ENCODE measurements at places on chromosomes 12 and 14. TPM values are rescaled to one million over a fixed set of nuclear protein-coding genes. Genes with fewer than 3 reads are reported as not detected.

GRCh38 chr12:113055594-113056380 lies 743 bp upstream of the DTX1 start:
- peak overlapping the region; percentile 20 for H3K27ac ChIP-seq
- H3K36me3 ChIP-seq, result no peaks in the 10 kb centered on the region
- H3K27me3 ChIP-seq, result peaks cover 34% of the 10 kb centered on the region
- H3K4me3 ChIP-seq, result no peak overlapping the region
- DNase-seq, result peak; percentile 17

- H3K36me3 ChIP-seq, result no peaks in the 10 kb centered on the region
- peaks cover 2% of the 10 kb centered on the region for H3K4me1 ChIP-seq
- DNase-seq, result no peak
- peaks cover 22% of the 10 kb centered on the region for H3K27me3 ChIP-seq
- no peak overlapping the region for H3K27ac ChIP-seq
Measured at GRCh38 chr12:62629971-62630739, 163.5 kb downstream of the MON2 start.

GRCh38 chr14:75406856-75407255 lies 21.0 kb upstream of the JDP2 start:
- H3K4me1 ChIP-seq, result no peaks in the 10 kb centered on the region
- no peak overlapping the region for H3K4me3 ChIP-seq
- H3K27ac ChIP-seq, result no peak overlapping the region
- no peaks in the 10 kb centered on the region for H3K27me3 ChIP-seq

DNA sequence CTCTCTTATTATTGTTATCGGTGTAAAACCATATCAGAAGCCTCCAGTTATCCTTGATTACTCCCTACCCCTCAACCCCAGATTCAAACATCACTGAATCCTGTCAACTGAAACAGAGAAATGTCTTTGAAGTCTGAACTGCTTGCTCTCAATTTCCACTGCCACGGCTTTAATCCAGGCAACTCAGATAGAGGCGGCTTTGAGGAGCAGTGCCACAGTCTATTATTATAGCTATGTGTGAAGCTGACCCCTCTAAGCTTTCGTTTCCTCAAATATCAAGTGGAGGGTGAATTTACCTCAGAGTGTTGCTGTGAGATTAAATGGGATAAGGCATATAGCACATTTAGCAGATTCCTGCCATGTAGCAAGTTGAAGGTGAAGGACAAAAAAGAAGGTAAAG lies 49.0 kb upstream of the PDE3A start:
- no peak overlapping the region for H3K27ac ChIP-seq
- no peaks in the 10 kb centered on the region for H3K27me3 ChIP-seq
- H3K4me1 ChIP-seq, result no peaks in the 10 kb centered on the region

GRCh38 chr14:91311284-91311662 lies 66.8 kb upstream of the GPR68 start:
- H3K4me3 ChIP-seq, result no peak overlapping the region
- no peaks in the 10 kb centered on the region for H3K27me3 ChIP-seq
- no peak overlapping the region for H3K27ac ChIP-seq
- H3K4me1 ChIP-seq, result no peaks in the 10 kb centered on the region
- peaks cover 29% of the 10 kb centered on the region for H3K36me3 ChIP-seq
- DNase-seq, result peak; percentile 36

DNA sequence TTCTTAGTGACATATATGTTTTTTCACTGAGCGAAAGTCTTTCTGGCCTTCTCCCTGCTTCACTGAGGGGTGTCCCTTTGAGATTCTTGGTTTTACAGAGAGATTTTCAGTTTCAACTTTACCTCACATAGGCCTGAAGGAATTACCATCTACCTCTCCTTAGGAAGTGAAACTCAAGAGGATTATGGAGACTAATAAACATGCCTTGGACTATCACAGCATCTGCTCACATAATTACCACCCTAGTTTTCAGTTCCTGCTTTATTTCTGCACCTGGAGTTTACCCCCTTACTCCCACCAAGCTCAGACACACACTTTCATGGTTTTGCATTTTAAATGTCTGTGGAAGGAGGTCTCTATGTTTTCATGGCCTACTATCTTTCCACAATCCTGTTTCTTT lies 118.3 kb upstream of the SCAF11 start:
- no peaks in the 10 kb centered on the region for H3K27me3 ChIP-seq
- H3K36me3 ChIP-seq, result no peaks in the 10 kb centered on the region
- no peak for DNase-seq
- no peaks in the 10 kb centered on the region for H3K4me1 ChIP-seq
- H3K27ac ChIP-seq, result no peak overlapping the region

DNA sequence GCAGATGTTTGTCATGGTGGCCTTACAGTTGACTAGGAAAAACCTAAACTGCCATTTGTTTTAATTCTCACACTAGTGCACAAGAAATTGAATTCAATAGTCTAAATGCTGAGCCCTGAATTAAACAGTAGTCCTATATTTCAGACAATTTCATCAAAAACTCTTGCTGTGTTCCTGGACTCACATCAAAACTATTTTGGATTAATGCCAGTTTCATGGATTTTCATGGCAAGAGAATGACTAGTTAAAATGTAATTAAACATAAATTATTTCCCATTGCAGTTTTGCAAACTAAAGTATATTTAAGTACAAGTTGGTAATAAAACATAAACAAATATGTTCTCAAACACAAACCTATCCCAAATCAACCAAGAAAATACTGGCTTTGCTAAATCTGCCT lies 468.0 kb upstream of the PRICKLE1 start:
- no peak overlapping the region for H3K27ac ChIP-seq
- no peak overlapping the region for H3K4me3 ChIP-seq
- H3K4me1 ChIP-seq, result no peaks in the 10 kb centered on the region
- H3K36me3 ChIP-seq, result no peaks in the 10 kb centered on the region
- no peak for DNase-seq
- no peaks in the 10 kb centered on the region for H3K27me3 ChIP-seq

DNA sequence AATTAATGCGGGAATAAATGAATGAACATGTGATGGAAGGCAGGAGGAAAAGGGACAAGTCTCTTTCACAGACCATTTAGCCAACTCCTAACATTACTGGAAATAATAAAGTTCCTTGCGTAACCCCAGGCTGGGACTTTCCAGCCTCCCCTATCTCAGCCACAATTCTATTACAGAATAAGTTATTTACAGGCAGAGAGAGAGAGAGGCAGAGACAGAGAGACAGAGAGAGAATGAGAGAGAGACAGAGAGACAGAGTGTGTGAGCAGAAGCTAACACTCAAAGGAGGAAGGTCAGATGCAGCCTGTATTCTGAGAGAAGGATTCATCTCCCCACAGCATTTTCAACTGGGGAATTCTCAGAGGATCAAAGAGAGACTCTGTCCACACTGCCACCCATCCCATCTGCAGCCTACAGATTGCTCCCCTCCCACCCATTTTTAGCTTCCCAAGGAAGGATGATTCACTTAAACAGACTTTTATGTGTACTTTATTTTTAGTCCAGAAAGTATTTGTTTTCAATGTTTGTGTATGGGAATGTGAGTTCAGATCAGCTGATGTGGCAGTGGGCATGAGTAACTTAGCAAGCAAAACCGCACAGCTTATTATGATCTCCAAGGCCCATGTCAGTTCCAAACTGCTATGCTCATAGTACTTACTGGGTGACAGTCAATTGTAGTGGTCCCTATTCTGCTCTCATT lies 165.7 kb downstream of the CAND1 start:
- no peaks in the 10 kb centered on the region for H3K36me3 ChIP-seq
- peaks cover 13% of the 10 kb centered on the region for H3K4me1 ChIP-seq
- H3K27ac ChIP-seq, result no peak overlapping the region
- H3K27me3 ChIP-seq, result no peaks in the 10 kb centered on the region
- H3K4me3 ChIP-seq, result no peak overlapping the region

DNA sequence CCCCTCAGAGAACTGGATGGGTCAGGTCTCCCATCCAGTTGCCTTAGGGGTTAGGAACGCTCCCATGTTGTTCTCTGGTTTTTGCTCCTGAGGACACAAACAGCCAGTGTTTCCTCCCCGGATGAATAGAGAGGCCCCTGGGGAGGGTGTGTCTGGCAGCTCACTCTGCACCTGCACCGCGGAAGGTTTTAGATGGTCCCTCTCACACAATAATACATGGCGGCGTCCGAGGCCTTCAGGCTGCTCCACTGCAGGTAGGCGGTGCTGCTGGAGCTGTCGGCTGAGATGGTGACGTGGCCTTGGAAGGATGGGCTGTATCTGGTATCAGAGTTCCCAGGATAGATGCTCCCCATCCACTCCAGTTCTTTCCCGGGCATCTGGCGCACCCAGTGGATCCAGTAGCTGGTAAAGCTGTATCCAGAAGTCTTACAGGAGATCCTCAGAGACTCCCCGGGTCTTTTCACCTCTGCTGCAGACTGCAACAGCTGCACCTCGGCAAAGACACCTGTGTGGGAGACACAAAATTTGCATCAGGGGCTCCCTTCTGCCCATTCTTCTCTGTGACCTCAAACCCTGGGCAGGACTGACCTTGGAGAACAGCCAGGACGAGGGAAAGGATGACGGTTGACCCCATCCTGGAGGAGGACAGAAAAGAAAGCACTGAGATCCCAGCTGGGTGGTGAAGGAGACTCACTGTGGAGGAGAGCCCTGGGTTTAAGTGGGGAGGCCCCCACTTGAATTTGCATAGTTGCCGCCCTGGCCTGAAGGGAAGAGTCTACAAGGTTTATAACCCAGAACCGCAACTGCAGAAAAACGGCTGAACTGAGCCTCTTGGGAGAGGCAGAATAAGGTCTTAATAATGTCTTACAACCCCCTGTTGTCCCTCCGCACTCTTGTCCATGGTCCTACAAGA lies 1324.8 kb downstream of the TMEM121 start:
- no peak overlapping the region for H3K4me3 ChIP-seq
- H3K27ac ChIP-seq, result no peak overlapping the region
- no peaks in the 10 kb centered on the region for H3K4me1 ChIP-seq
- DNase-seq, result no peak
- no peaks in the 10 kb centered on the region for H3K27me3 ChIP-seq
- H3K36me3 ChIP-seq, result no peaks in the 10 kb centered on the region

GRCh38 chr12:51620448-51620847 lies 29.4 kb downstream of the SCN8A start:
- no peaks in the 10 kb centered on the region for H3K4me1 ChIP-seq
- no peak overlapping the region for H3K4me3 ChIP-seq
- H3K27ac ChIP-seq, result no peak overlapping the region
- no peaks in the 10 kb centered on the region for H3K27me3 ChIP-seq
- no peaks in the 10 kb centered on the region for H3K36me3 ChIP-seq
- DNase-seq, result no peak

- H3K27ac ChIP-seq, result no peak overlapping the region
- no peak for DNase-seq
- no peak overlapping the region for H3K4me3 ChIP-seq
Measured at GRCh38 chr12:11497995-11498394, 102.6 kb upstream of the PRB2 start.

GRCh38 chr12:129719416-129719815 lies 184.4 kb downstream of the TMEM132D start:
- DNase-seq, result no peak
- H3K36me3 ChIP-seq, result no peaks in the 10 kb centered on the region
- H3K27me3 ChIP-seq, result no peaks in the 10 kb centered on the region
- H3K4me1 ChIP-seq, result no peaks in the 10 kb centered on the region
- H3K27ac ChIP-seq, result no peak overlapping the region

DNA sequence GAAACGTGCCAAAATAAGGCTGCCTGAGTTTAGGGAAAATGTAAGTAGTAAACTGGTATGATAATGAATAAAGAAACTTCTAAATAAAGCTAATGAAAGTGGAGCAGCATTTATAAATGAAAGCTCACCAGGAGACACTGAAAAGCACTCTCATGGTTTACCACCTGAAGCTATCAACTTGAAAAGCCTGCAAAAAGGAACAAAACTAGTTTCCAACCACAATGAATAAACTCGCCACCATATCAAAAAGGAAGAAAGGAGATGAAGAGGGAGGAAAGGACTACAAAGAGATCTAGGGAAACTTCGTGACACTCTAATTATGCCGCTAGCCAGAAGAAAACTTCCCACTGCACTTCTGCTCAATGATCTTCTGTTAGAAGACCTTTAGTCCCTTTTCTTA lies 66.7 kb downstream of the MED13L start:
- no peaks in the 10 kb centered on the region for H3K36me3 ChIP-seq
- H3K4me1 ChIP-seq, result peaks cover 7% of the 10 kb centered on the region
- H3K4me3 ChIP-seq, result no peak overlapping the region
- no peak for DNase-seq

- peak; percentile 7 for DNase-seq
- no peaks in the 10 kb centered on the region for H3K27me3 ChIP-seq
- peaks cover 16% of the 10 kb centered on the region for H3K4me1 ChIP-seq
- H3K36me3 ChIP-seq, result no peaks in the 10 kb centered on the region
Measured at GRCh38 chr14:29645117-29645516, 282.5 kb downstream of the PRKD1 start.

DNA sequence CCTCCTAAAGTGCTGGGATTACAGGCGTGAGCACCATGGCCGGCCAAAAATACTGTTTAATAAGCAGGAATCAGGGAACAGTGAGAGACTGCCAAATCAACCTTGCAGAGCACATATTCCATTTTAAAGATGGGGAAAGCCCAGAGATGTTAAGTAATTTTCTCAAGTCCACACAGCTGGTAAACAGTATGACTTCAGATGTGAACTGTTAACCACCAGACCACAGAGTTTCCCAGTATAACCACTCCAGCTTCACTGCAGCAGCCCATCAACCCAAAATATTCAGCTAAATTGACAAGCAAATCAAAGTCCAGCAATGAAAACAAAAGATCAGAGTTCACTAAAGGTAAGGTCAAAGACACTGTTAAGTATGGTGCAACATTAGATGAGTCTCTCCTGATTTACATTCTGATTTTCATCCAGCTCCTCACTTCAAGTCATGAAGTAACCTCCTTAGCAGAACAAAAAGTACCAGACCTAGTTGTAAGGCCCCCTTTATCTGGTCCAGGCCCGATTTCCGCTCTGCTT lies 82.1 kb downstream of the TRAFD1 start:
- H3K36me3 ChIP-seq, result peaks cover 5% of the 10 kb centered on the region
- no peaks in the 10 kb centered on the region for H3K4me1 ChIP-seq
- no peak for DNase-seq
- H3K27me3 ChIP-seq, result no peaks in the 10 kb centered on the region
- no peak overlapping the region for H3K4me3 ChIP-seq

DNA sequence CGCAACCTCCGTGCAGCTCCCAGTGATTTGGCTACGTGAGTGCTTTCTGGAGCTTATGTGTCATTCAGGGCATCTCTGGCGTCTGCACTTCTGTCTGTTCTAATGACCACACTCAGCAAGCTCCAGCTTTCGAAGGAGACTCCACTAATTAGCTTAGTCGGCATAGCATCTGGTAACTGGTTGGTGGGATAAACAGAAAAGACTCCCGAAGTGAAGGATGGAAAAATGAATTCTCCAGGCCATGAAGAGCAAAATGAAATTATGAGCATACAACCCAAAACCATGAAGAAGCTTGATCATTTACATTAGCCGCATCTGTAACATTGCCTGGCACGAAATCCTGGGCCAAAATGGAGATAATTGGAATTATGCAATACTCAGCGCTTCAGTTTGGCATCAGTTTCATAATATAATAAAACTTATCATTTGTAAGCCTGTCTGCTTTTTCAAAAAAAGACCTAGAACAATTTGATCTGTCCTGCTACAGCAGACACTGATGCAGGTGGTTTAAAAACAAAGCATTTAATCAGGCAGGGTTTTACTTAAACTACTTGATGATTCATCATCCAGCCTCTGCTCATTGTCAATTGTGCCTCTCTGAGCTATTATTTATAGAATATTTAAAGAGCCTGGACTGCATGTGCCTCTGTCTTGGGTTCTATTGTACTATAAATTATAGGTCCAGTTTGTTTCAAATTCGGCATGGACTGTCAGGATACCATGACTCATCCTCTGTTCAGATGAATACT lies 87.4 kb downstream of the SYT1 start:
- H3K27ac ChIP-seq, result no peak overlapping the region
- H3K4me3 ChIP-seq, result no peak overlapping the region
- H3K4me1 ChIP-seq, result no peaks in the 10 kb centered on the region
- no peaks in the 10 kb centered on the region for H3K27me3 ChIP-seq

- no peaks in the 10 kb centered on the region for H3K27me3 ChIP-seq
- no peak for DNase-seq
- H3K27ac ChIP-seq, result no peak overlapping the region
- no peaks in the 10 kb centered on the region for H3K36me3 ChIP-seq
Measured at GRCh38 chr14:22500954-22501726, 87.9 kb downstream of the DAD1 start.

Gene COX8C
- not detected for polyA plus RNA-seq

Gene SNAPC1
- polyA plus RNA-seq, result 4.7 TPM
